NCI-H1105 treated with DMSO at 0.1 percent for 48 hours (cell line): ENCODE measurements at places on chromosomes 6 and 20.

DNA sequence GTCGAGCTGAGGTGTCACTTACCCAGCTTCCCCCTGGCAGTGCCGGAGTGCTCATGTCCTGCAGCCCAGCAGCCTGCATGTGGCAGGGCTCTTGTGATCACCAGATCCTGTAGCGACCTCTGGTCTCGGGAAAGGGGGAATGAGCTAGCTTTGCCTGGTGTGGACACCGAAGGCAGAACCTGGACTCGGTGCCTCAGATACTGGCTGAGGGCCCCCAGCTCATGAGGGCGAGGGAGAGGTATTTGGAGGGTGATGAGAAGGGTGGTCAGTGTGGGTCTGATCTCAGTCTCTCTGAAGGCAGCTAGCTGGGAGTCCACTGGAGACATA, 26.3 kb downstream of the SUN5 start:
- no peak for DNase-seq

GRCh38 chr20:59161721-59162120, 1.9 kb upstream of the ZNF831 start:
- DNase-seq: no peak

- no peak for DNase-seq
These were observed 63.2 kb upstream of the BEND6 start for GRCh38 chr6:56891754-56892153.

GRCh38 chr20:47220161-47220582, 136.3 kb downstream of the ZMYND8 start:
- peak; percentile 23 for DNase-seq

DNA sequence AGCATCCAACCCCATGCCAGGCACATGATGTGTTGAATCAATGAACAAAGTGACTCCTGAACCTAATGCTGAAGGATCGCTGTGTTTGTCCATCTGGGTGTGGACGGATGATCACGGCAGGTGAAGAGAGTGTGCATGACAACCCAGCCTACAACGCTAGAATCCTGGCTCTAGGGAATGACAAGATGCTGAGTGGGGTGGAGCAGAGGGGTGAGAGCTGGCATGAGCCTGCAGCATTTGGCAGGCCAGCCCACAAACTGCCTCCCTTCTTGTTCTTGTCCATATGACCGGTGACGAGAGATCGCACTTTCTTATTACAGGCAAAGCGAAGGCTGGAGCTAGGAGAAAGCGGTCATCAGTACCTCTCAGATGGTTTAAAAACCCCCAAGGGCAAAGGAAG, 54.7 kb upstream of the CDKAL1 start:
- no peak for DNase-seq

- no peak for DNase-seq
These were observed 91.2 kb upstream of the TINAG start for GRCh38 chr6:54217018-54217417.

- DNase-seq: no peak
These were observed 1.1 kb upstream of the PTK7 start for GRCh38 chr6:43074847-43075669.

GRCh38 chr6:72425003-72425681, 196.7 kb upstream of the KCNQ5 start:
- DNase-seq: no peak

- DNase-seq: no peak
These were observed 42.3 kb upstream of the GRIK2 start for GRCh38 chr6:101351173-101351572.
